NCI-H146 (cell line): ENCODE measurements at places on chromosomes 4 and X.
A peak's percentile ranks its signal among the peaks of the same experiment; 100 is the strongest.

GRCh38 chr4:124936427-124936826 lies 223.9 kb upstream of the ANKRD50 start:
- DNase-seq = no peak

GRCh38 chr4:168516841-168517240 lies 20.0 kb downstream of the PALLD start:
- no peak for DNase-seq

- no peak for DNase-seq
Measured at GRCh38 chrX:703866-704265, 73.3 kb downstream of the SHOX start.

GRCh38 chr4:169557061-169557636 lies 55.2 kb downstream of the NEK1 start:
- DNase-seq = no peak

DNA sequence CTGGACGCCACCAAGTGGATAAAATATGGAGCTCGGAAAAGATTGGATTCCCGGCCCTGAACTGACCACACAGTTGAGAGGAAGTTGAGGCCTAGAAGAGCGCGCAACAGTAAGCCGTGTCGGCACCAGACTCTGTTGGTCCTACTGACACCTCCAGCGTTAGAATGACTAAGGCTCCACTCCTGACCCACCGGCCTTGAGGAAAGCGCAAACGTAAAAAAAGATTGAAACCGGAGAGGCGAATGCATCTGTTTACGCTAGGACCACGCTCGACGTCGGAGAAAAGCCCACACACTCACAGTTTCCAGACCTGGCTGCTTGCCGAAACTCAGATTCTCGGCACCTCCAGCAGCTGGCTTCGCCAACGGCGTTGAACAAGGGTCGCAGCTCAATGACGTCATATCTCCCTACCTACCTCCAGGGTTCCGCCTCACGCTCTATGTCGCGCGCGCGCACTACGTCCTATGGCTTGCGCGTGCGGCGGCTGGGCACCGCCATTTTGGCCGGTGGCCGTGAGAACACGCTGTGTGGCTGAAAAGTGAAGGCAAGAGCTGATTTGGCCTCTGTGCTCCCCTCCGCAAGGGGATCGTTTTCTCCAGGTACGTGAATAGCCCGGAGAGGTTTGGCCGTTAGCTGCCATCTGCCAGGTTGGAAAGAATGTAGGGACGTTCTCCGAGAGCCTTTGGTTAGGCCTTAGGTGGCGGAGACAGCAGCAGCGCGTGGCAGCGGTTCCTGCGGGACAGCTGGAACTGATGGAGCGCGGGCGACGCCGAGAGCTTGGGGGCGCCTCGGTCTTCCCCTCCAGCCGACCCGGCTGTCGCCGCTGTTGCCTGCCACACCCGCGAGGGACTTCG lies at the start of the genes ABCE1 and ANAPC10:
ABCE1 (plus strand) TSS at position 491 of the 854 bp plus-strand sequence. CDS start 6,102 bp downstream, outside the sequence.
ANAPC10 (minus strand) TSS at position 376 of the 854 bp plus-strand sequence. CDS start 2,097 bp downstream, outside the sequence.
- peak; percentile 94 for DNase-seq

DNA sequence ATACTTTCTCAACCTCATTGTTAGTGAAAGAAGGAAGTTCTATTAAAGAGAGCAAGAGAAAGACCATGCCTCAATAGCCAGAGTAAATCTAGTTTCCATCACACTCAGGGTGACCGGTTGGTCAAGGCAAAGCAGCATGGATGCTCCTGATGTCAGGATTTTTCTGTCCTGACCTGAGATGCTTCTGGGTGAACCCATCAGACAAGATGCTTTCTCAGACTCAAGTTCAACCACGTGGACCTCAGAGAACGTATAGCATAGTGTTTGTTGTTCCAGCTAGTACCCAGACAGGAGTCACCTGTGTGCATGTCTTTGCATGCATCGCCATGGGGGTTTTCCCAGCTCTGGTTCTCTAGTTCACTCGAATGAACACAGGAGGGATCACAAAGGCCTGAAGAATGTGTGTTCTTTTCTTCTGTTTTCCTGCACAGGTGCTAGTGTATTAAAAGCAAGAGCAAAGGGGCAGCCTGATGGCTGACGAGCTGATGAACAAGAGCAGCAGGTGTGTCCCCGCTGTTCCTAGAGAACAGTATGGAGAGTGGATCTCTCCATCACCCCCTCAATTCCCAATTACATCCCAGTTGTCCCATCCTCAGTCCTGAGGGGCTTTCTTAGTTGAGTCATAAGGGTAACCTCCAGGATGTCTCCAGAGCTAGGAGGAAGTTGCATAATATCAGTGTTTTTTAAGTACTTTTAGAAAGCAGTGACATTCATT lies 110.5 kb upstream of the ENPP6 start:
- no peak for DNase-seq

DNA sequence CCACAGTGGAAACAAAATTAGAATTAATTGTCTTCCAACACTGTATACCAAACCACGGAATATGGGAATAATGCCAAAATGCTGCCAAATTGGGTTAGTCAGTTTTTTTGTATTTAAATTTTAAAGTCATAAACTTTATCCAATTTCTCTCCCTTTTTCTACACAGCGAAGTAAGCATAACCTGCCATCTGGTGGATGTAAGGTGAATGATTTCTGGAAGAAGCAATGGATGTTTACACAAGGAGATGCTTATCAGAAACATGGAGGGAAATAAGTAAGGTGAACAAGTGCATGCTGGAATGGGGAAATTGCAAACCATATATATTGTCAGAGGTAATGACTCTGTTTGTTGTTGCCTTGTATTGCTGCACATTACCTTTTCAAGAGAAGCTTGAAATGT lies 691.9 kb downstream of the TECRL start:
- peak; percentile 60 for DNase-seq

DNA sequence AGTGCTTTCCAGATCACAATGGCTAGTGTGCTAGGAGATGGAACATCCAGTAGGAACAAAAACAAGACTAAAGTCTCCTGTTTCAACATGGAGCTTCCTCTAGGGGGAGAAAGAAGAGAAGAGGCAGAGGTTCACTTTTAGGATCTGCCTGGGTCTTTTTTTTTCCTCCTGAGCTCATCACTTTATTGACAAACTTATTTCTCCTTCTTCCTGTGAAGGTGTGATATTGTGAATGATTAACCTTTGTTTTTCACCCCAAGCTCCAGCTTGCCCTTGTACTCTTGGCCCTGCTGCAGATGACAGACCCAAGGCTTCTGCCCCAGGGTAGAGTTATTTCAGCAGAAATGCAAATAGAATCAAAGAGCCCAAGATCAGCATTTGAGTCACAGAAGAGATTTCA lies 13.5 kb downstream of the PAGE4 start:
- DNase-seq = peak; percentile 11

GRCh38 chr4:183098019-183098722 lies 886 bp upstream of the WWC2 start:
- no peak for DNase-seq

DNA sequence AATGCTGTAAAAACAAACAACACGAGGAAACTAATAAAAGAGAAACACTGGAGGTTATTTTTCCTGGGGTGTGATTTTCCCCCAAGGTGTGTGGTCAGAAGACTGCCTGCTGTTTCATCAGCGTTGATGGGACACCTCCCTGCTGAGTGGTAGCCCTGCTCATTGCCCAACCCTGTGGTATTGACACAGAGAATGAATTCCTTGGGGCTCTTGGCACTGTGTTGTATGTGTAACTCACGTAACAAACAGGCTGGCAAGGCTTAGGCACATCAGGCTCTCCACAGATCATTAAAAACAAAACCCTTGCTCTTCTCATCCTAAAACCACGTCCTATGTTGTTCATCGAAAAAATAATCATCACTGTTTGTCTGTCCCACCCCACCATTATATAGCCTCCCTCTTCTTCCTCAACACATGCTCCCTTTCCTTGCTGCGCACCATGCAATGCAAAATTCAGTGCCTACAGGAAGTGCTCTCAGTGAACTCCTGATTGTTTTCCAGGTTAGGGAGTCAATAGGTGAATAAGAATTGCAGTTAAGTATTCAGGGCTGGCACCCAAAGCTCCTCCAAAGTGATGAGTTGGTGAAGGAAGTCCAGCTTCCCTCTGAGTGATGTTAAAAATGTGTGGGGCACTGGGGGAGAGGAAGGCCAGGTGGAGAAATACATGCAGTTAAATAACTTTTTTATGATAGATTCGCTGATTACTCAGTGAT lies 11.4 kb upstream of the PUDP start:
- peak; percentile 61 for DNase-seq

- no peak for DNase-seq
Measured at GRCh38 chrX:40100537-40101429, 3.0 kb upstream of the BCOR start.

DNA sequence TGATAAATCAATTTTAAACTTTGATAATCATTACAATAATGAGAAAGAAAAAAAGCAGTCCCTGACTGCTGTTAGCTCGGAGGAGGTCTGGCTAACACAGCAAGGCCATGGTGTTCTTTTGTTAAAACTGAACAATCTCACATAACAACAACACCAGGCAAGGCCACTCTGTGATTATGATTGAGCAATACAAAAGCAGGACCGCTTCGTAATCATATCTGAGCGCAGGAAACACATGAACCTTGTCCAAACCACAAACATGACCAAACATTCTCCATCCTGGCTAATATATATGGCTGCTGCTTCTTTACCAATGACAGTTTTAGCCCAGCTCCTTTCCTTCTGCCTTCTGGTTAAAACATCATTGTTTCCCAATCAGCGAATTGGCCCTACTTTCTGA lies 76.8 kb upstream of the DDX53 start:
- DNase-seq = no peak

- no peak for DNase-seq
Measured at GRCh38 chr4:23970201-23970850, 80.5 kb upstream of the PPARGC1A start.

DNA sequence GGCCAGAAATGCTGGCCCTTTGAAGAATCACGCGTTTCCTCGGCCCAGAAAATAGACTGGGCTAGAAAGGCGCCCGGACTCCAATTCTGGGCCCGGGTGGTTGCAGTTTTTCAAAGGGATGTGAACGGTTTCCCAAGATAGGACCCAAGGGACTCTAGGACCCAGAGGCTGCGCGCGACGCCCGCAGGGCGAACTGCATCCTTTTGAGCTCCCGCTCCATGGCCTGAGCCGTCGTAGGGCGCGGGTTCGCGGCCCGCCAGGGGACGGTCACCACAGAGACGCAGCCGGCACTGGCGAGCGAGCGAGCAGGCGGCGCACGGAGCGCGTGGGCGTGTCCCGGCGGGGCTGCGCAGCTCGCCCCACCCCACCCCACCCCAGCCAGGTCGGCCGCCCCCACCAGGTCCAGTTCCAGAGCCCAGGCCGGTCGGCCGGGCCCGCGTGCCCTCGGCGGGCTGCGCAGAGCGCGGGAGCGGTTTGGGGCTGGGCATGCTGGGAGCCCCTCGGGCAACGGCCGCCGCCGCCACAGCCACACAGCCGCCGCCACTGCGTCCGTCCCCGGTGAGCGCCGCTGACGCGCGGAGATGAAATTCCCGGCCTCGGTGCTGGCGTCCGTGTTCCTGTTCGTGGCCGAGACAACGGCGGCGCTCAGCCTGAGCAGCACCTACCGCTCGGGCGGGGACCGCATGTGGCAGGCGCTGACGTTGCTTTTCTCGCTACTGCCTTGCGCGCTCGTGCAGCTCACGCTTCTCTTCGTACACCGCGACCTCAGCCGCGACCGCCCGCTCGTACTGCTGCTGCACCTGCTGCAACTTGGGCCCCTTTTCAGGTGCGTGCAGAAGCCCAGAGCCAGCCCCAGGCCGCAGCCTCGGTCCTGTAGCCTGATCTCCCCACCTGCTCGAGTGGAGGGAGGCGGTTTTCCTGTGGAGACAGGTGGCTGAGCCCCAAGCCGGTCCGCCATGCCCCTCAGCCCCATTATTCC lies at the start of gene XK:
XK (plus strand) TSS at position 411 of the 979 bp plus-strand sequence; CDS start at position 582, 171 bp downstream.
- DNase-seq = peak; percentile 32

- no peak for DNase-seq
Measured at GRCh38 chrX:10099411-10099810, 57.4 kb upstream of the CLCN4 start.

DNA sequence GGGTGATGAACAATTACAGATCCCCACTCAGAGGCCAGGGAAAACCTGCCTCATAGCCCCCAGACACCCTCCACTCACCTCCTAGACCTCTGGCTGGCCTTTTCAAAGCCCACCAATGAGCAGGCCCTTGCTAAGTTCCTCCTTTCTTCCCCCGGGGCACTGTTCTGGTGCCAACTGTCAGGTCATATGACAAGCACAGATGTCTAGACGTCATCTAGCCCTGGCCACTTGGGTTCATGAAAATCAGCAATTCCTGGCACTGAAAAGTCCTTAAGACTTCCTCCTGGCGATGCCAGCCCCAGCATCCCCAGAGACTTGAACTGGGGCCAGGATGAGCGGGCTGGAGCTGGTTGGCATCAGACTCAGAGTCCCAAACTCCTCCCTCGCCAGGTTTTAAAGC lies 115.6 kb upstream of the NALF2 start:
- no peak for DNase-seq

- DNase-seq = no peak
Measured at GRCh38 chrX:18769364-18769763, 61.9 kb downstream of the PPEF1 start.

DNA sequence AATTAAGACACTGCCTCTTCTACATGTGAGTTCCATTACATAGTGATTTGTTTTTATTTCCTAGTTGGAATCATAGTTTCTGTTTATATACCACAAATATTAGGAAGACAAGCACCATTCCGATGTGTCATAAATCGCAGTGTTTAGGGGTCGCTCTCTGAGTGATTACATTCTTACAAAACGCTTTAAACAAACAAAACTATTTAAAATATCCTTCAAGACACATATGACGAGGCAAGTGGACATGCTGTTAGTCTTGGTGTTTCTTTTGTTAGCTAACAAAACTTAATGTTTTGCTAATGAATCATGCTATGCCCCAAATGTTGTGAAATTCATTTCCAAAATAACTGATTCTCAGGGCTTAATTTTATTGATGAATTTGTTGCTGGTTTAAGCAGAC lies 1219.3 kb upstream of the PRKX start:
- no peak for DNase-seq

- no peak for DNase-seq
Measured at GRCh38 chrX:134949271-134949670, 41.5 kb upstream of the SMIM10 start.

DNA sequence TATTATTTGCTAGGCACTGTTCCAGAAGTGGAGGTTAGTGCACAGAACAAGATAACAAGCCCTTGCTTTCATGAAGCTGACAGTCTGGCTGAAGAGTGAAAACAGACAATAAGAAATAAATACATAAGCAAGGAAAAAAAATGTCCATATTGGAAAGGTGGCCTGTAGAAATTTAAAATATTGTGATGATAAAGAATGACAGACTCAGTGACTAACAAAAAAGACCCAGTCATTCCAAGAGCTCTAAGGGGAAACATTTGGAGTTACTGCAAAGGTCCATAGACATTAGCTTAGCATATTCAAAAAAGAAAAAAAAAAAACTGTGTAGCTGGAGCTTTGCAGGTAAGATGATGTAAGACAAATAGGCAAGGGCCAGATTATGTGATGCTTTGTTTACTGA lies 1.0 kb upstream of the ANTXR2 start:
- no peak for DNase-seq

GRCh38 chr4:107994894-107995293 lies 5.2 kb downstream of the HADH start:
- no peak for DNase-seq

DNA sequence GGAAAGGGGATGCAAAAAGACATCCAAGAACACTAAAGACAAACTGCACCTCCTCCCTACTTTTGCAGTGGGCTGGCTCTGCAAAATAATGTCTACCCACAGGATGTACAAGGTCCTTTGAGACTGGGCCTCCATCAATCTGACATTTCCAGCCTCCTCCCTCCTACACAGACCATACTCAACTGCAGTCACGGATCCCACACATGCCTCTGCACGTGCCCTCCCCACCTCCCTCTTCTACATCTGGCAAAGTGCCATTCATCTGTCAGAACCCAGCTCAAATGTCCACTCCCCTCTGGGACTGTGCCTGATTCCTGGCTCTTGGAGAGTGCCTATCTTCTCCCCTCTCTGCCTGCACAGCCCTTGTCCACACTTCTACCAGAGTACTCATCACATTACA lies 50.3 kb downstream of the CHRDL1 start:
- no peak for DNase-seq

- DNase-seq = no peak
Measured at GRCh38 chrX:153917869-153918268, 8.2 kb downstream of the ARHGAP4 start.
